Spleen (tissue), 13 donors: ENCODE measurements at places on chromosomes 12 and 14.

GRCh38 chr12:132429946-132430643 is 59.9 kb upstream of the FBRSL1 start:
- peak; percentile 95 for DNase-seq

DNA sequence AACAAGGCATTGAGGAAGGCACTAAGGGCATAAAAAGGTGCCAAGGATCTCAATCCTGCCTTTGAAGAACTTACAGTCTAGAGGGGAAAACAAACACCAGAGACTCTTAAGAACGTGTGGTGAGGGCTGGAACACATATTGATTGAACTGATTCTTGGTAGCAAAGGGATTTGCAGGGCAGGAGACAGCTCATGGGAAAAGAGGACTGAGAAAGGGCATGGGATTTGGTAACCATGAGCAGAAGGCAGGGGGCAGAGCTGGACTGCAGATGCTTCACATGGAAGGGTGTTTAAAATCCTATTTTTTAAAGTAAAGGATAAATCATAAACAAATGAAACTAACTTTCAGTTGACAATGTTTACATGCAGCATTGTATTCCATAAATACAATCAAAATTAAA is 203.1 kb downstream of the ITPR2 start:
- no peak for DNase-seq

DNA sequence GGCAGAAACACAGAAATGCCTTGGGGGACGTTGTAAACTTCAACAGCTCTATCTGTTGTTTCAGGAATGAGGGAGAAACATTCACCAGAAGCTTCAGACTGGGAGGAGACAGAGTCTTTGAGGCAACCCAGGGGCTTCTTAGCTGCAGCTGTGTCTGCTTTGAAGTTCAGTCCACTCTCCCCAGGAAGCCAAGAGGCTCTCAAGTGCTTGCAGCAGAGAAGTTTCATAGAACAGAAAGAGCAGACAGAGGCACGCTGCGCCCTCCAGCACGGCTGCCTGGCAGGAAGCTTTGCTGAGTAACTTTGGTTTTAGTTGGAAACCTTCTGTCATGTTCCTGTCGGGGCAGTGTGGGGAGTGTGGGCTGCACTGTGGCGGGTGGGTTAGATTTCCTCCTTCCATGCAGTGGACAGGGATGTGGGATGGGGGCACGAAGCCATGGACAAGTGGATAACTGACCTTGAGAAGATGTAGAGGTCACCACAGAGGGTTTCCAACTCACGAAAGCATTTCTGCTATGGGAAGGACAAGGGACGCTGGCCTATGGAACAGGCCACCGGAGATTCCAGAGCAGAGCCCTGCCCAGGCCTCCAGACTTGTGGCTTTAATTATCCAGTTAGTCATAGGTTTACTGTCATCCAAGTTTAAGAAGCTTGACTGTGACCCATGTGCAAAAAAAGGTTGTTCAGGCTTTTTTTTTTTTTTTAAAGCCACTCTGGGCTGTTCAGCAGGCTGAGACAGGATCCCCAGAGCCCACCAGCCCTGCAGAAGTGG is 107.7 kb downstream of the ARF6 start:
- peak; percentile 92 for DNase-seq

- DNase-seq = no peak
Measured at GRCh38 chr12:75921622-75922289, 109.8 kb downstream of the PHLDA1 start.

GRCh38 chr14:78399316-78399889 is 229.2 kb downstream of the NRXN3 start:
- DNase-seq = no peak

GRCh38 chr12:124021007-124021406 is 48.0 kb downstream of the ZNF664 start:
- no peak for DNase-seq

GRCh38 chr12:98741556-98742265 is 96.6 kb downstream of the APAF1 start:
- DNase-seq = no peak
